ENCODE measurements at places on chromosomes 11 and 22.

DNA sequence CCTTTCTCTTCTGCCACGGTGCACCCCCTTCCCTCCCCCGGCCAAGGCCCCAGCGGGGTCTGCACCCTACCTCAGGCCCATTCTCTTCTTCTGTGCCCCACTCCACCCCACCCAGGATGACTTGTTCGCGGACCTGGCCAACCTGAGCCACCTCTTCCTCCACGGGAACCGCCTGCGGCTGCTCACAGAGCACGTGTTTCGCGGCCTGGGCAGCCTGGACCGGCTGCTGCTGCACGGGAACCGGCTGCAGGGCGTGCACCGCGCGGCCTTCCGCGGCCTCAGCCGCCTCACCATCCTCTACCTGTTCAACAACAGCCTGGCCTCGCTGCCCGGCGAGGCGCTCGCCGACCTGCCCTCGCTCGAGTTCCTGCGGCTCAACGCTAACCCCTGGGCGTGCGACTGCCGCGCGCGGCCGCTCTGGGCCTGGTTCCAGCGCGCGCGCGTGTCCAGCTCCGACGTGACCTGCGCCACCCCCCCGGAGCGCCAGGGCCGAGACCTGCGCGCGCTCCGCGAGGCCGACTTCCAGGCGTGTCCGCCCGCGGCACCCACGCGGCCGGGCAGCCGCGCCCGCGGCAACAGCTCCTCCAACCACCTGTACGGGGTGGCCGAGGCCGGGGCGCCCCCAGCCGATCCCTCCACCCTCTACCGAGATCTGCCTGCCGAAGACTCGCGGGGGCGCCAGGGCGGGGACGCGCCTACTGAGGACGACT lies 15.9 kb downstream of the RTN4RL2 start:
- no peak for DNase-seq

GRCh38 chr11:64004590-64004984 lies 18.3 kb downstream of the OTUB1 start:
- DNase-seq, result no peak

DNA sequence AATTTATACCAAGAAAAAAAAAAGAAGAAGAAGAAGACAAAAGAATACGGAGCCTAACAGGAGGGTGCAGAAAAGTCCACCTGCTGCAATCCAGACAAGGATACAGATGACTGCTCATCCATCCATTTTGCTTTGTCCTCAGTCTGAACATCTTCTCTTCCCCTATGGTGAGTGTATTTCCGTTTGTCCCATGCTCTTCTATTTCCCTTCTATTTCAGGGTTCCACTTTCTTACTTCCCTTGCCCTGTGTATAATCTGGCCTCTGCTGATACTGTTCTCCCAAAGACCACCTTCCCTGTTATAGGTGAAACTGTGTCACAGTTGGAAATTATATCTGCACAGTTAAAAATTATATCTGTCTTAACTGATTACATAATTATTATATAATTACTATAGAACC lies 48.7 kb upstream of the USP47 start:
- no peak for DNase-seq

GRCh38 chr22:32775957-32776356 lies 25.5 kb upstream of the TIMP3 start:
- DNase-seq, result no peak

DNA sequence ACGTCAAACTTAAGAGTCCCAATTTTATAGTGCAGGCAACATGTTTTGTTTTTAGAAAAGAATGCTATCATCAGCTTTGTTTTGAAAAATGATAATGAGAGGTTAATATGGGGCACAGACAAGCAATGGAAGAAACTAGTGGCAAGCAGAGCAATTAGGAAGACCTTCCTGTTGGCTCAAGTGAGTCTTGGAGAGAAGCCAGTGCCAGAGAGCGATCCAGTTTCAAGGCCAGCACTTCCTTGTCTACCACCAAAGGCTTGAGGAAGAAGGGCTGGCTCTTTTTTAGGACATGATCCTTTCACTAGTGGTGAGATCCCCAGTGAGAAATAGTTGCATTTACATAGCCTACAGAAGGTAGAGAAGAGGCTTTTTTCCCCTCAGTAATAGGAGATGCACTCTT lies 1340.7 kb downstream of the LRRC4C start:
- no peak for DNase-seq
